ENCODE measurements at places on chromosomes 3 and 15.

GRCh38 chr15:38461066-38461833 lies 7.3 kb downstream of the FAM98B start:
- no peak for DNase-seq

GRCh38 chr3:177341736-177342419 lies 144.6 kb upstream of the TBL1XR1 start:
- DNase-seq = no peak

- no peak for DNase-seq
Measured at GRCh38 chr3:69751074-69751476, 11.8 kb downstream of the MITF start.

DNA sequence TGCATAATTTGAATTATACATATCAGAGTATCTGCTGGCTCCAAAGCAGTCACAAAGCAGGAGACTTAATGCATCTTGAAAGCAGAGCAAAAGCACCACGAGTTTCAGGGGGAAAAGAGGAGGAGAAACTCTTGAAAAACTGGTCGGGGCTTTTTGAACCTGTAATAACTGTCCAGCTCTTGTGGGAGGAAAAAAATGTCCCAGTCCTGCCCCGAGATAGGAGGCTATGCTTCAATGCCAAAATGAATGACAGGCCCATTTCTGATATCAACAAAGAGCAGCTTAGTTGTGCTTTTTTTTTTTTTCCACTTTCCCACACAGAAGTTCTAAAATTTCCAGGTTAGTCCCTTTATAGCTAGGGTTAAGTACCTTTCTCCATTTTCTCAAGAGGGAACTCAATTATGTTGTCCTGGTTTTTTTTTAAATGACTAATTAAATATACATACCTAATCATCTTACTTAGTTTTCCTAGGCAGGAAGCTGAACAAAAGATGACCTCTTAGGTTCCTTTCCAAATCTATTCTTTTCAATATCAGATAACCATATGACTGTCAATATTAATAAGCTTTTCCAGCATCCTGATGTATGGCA lies 120.2 kb downstream of the TFDP2 start:
- DNase-seq = no peak

DNA sequence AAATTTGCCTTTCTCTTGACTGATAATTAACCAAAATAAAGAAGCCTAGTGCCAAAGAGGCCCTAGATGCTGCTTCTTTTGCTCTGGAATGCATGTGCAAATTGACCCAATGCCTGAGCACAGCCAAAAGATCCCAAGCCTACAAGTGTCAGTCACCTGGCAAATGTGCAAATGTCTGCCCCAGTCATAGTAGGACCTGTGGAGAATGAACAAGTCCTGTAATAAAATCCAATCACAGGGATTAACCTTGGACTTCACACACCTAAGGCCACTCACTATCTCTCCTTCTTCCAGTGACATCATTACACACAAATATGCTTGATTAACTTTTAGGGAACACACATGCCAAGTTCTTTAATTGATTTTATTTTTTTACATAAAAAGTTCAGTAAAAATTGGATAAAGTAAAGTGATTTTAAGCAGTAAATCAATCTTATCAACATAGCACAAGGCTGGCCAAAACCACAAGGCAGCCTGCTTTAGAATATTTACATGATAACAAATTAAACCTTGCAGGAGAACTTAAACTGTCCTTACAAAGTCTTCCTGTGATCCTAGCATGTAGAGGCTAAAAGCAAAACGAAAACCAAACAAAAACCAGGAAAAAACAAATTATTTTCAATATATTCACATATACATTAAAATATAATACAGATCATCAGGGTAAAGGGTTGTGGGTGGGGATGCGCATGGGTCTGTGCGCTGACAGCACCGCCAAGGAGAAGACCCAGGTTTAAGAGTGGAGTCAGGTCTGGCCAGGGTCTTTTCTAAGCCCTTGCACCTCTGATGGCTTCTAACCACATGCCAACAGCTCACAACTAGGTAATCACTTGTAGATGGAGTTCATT lies 36.8 kb downstream of the NBEAL2 start:
- no peak for DNase-seq

DNA sequence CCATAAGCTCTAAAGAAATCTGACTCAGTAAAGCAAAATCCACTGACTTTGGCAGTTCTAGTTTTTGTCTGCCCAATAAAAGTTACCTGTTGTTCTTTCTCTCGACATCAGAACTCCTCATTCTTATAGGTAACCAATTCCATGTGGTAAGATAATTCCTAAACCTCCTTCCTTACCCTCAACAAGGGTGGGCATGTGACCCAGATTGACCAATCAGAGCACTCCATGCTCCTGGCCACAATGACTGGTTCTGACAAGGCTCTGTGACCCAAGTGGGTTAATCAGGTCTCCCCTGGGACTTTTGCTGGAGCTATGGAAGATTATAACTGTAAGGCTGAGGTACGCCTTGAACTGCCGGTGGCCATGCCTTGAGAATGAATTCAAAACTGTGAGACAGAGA lies 31.7 kb downstream of the LINS1 start:
- DNase-seq = no peak

GRCh38 chr15:55267401-55268175 lies 22.0 kb downstream of the RAB27A start:
- peak; percentile 21 for DNase-seq

GRCh38 chr15:75051191-75051608 lies 27.8 kb downstream of the PPCDC start:
- no peak for DNase-seq

GRCh38 chr3:156341831-156342416 lies 213.0 kb downstream of the SSR3 start:
- DNase-seq = no peak

DNA sequence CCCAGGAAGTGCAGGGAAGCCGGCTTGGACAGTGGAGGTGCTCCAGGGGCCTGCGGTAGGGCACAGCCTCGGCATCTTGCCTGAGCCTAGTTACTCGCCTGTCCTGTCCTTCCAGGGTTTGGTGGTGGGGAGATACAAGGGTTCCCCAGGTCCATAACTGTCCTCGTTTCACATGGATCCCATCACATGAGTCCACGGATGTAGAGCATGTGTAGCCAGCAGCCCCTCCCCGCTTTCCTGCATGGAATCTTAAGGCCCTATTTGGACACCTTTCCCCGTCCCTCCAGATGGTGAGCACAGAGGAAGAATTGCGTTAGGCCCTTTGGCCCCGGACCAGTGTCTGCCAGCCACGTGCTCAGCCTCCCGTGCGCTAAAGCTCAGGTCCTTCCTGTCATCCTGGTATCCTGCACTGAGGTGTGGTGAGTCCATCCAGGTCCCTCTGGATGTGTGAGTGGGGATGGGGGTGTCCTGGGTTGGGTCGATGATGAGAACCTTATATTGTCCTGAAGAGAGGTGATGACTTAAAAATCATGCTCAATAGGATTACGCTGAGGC lies 230.4 kb downstream of the SNRPN start:
- no peak for DNase-seq

GRCh38 chr15:88090481-88091011 lies 166.0 kb downstream of the NTRK3 start:
- DNase-seq = no peak

DNA sequence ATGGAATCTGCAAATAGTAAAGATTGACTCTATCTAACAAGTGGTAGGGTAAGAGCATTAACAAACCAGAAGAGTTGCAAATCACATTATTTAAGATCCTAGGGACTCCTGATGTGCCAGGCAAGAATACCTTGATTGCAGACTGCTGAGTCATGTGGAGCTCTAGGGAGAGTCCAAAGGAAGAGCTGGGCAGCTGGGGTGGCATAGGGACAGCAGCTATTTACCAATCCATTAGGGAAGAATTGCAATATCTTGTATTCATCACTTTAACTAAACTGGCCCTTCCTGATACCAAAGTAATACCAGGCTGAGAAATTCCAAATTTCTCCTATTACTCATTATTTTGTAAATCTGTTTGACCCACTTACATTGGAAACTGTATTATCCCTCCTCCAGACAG lies 52.2 kb upstream of the ACP3 start:
- DNase-seq = no peak

- no peak for DNase-seq
Measured at GRCh38 chr3:42957573-42957972, 21.5 kb upstream of the GASK1A start.

DNA sequence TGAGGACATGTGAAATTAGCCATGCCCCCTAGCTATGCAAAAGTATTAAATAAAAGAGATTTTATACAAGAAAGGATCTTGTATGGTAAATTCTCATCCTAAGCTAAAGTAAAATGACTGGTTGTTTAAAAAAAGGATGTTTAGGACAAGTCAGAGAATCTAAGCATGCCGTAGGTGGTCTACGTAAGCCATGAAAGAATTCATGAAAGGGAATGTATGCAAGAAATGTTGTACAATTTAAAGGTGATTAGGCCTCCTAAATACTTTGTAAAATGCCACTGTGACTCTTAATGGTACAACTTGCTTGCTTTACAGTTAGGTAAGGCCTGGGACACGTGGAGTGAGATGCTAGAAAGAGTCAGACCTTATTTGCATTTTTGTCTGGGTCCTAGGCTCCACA lies 209.0 kb downstream of the EFHB start:
- DNase-seq = no peak

DNA sequence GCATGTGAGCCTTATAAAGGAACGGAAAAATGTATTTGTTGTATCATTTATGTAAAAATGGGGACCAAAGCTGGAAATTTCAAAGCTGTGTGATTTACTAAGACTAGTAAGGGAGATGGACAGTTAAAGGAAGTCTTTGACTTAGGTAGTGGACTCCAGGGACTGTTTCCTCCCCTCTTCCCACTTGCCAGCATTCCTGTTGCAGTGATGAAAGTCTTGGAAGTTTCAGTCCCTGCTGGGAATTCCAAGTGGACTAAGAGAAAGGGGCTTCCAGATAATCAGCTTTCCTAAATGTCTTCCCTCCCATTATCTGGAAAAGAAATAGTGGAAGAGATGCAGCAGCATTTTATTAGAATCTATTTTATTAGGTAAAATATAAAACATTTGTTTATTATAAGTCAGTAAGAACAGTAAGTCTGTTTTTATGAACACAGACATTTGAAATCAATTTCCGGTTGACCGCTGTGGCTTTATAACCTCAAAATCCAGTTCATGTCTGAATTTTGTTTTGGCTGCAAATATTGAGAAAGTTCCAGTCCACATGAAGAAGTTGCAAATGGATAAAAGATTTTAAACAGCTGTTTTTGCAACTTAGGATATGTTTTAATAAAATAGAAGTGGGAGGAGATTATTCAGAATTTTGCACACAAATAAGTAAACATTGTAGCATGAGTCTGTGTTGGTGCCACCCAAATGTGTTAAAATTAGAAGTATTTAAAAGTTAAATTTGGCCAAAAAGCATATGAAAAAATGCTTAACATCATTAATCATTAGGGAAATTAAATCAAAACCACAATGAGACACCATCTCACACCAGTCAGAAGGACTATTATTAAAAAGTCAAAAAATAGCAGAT lies 141.8 kb downstream of the IL20RB start:
- DNase-seq = no peak

GRCh38 chr3:100400419-100400779 lies 490 bp downstream of the TOMM70 start:
- peak; percentile 10 for DNase-seq

DNA sequence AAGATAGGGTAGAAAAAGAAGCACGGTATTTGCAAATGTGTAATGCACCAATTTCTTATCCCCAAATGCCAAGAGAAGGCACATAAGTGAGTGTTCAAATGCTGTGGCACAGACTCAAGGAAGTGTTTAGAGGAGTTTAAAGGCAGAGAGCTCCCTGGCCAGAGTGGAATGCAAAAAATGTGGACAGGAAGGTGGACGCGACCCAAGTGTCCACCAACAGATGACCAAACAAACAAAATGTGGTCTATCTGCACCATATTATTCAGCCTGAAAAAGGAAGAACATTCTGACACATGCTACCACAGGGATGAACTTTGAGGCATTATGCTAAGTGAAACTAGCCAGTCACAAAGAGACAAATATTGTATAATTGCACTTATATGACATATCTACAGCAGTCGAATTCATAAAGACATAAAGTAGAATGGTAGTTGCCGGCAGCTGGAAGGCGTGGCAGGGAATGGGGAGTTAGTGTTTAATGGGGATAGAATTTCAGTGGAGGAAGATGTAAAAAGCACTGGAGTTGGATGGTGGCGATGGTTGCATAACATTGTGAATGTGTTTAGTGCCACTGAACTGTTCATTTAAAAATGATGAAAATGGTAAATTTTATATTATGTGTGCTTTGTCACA lies 126.6 kb downstream of the SRGAP3 start:
- DNase-seq = no peak
